ENCODE measurements at places on chromosomes 5 and 9. TPM values are rescaled to one million over a fixed set of nuclear protein-coding genes. Genes with fewer than 3 reads are reported as not detected.

- no peak for DNase-seq
These were observed 102.7 kb downstream of the EFNA5 start for GRCh38 chr5:107567901-107568671.

GRCh38 chr5:66932457-66932856, 264.1 kb downstream of the CD180 start:
- peak; percentile 6 for DNase-seq

- DNase-seq = no peak
These were observed 471.2 kb upstream of the ACTBL2 start for GRCh38 chr5:57953792-57954191.

Gene SHISAL2B
- polyA plus RNA-seq = 7.8 TPM

DNA sequence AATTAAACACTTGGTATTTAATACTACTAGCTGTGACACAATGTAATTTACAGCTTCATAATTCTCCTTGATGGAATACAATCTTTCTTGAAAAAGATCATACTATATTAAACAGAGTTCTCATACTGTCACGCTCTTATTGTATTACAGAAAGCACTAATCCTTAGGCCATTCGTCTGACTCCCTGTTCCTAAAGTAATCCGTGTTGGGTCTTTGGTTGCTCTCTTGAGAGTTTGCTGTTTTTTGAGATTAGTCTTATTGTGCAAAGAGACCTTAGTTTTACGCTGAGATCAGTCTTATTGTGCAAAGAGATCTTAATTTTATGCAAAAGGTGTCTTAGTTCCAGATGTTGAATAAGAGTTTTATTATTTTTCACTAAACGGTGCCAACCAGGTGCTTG, 190.6 kb downstream of the ISL1 start:
- DNase-seq = no peak

- DNase-seq = no peak
These were observed 81.0 kb downstream of the ESM1 start for GRCh38 chr5:54904425-54904824.

Gene EIF4E1B
- not detected for polyA plus RNA-seq

Gene PCDHAC1
- polyA plus RNA-seq = 0.23 TPM

Gene OSMR
- 18.2 TPM for polyA plus RNA-seq

DNA sequence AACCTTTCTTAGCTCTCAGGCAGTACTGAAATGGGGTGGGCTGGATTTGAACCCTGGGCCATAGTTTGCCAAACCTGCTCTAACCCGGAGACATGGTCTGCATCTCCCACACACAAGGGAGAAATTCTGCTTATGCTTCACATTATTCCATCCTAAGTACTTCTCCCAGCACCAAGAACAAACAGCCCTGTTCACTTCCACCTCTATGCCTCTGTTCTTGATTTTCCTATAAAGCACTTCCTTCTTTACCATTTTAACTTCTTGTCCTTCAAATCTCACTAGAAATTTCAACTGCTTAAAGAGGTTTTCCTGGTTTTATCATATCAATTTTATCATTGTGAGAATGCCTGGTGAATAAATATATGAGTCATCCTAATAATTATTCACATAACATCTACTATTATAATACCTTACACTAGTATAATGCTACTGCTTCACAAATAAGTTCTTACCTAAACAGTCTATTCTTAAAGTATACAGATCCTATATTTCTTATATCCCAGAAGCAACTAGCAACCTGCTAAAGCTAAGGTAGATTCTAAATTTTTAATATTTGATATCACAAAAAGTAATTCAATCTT, 12.7 kb downstream of the FEM1C start:
- DNase-seq = no peak

GRCh38 chr9:121838746-121839669, 187.6 kb downstream of the DAB2IP start:
- DNase-seq = no peak

Gene PCDH12
- 33.0 TPM for polyA plus RNA-seq

Gene LCN2
- 1.4 TPM for polyA plus RNA-seq

Gene FOXD1
- polyA plus RNA-seq = 0.25 TPM

- no peak for DNase-seq
These were observed 872 bp upstream of the SMIM3 start for GRCh38 chr5:150777685-150778084.

Gene SLCO6A1
- polyA plus RNA-seq = not detected

GRCh38 chr5:174192901-174193300, 147.4 kb downstream of the NSG2 start:
- DNase-seq = no peak

Gene SPATA6L
- 5.1 TPM for polyA plus RNA-seq

Gene QRFP
- polyA plus RNA-seq = 0.38 TPM

DNA sequence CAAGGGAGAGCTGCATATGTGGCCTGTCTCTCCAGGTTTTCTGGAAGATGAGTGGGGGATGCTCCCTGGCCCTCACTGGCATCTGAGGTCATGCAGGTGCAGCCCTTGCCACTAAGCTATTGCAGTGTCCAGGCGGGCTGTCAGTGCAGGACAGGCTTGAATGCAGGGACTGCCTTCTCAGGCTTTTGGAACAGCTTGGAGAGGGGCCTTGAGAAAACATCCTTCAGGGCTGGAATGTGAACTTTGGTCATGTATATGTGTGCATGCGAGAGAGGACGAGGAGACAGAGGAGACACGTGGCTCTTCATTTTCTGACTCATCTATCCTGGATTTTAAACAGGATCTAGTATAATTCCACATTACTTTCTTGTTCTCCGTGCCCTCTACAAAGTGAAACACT, 90.3 kb downstream of the MACROH2A1 start:
- DNase-seq = no peak

Gene SLC12A7
- polyA plus RNA-seq = 30.1 TPM

GRCh38 chr5:10307206-10308148, at the start of gene CMBL:
Gene CMBL, minus strand, starts transcription at chr5:10307902. Its CDS starts 17,140 bp downstream, at chr5:10290762.
- DNase-seq = no peak

Gene DMRT3
- polyA plus RNA-seq = not detected

GRCh38 chr5:177594071-177594470, 2.1 kb downstream of the TMED9 start:
- no peak for DNase-seq

Gene ITK
- polyA plus RNA-seq = 0.97 TPM

Gene GPBP1
- polyA plus RNA-seq = 159 TPM

- no peak for DNase-seq
These were observed 828 bp upstream of the TRIO start for GRCh38 chr5:14142202-14142826.

DNA sequence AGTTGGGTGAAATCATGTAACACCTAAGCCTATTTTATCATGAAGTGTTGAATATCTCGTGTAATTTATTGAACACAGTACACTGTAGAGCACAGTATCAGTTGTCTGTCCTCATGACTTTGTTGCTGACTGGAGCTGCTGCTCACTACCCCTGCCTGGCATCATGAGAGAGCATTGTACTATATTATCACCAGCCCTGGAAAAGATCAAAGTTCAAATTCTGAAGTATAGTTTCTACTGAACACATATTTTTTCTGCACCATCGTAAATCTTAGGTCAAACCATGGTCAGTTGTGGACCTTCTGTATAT, 169.3 kb upstream of the RAI14 start:
- no peak for DNase-seq

DNA sequence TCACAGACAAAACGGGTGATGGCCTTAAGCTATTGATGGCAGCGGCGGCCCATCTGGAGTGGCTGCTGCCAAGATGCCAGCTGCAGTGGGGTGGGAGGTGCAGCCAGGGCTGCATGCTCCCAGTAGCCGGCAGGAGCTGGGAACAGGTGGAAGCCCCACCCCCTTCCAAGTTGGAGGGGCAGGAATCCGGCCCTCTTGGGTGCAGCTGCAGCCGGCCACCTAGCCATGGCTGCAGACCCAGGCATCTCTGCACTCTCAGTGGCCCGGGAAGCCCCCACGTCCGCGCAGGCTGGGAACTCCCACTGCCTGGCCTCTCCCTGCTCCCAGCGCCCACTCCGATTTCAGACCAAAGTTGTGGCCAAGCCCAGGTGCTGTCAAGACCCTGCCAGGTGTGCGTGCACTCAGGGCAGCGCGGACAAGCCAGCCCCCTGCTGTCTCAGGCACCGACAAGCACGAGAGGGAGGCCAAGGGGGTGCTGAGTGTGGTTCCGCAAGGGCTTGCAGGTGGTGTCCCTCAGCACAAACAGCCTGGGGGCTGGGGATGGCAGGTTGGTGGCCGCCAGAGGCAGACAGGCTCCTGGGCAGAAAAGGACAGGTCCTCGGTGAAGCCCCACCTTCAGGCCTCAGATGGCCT, 115.1 kb upstream of the TSLP start:
- no peak for DNase-seq

Gene CNTLN
- polyA plus RNA-seq = 25.2 TPM

Gene C5orf58
- polyA plus RNA-seq = 0.94 TPM

Data from right lung (tissue), 10 donors.